Type B pancreatic cell (in vitro differentiated cells): ENCODE measurements at places on chromosomes 3 and 15. TPM values are rescaled to one million over a fixed set of nuclear protein-coding genes. Genes with fewer than 3 reads are reported as not detected.
A peak's percentile ranks its signal among the peaks of the same experiment; 100 is the strongest.

Gene SLC22A14
- 0.29 TPM in 1 of 2 replicates, not detected in the other for total RNA-seq

Gene CATSPER2
- 5.1 and 9.1 TPM in 2 replicates for total RNA-seq

Gene ADAMTSL3
- 1.9 and 2.4 TPM in 2 replicates for total RNA-seq

DNA sequence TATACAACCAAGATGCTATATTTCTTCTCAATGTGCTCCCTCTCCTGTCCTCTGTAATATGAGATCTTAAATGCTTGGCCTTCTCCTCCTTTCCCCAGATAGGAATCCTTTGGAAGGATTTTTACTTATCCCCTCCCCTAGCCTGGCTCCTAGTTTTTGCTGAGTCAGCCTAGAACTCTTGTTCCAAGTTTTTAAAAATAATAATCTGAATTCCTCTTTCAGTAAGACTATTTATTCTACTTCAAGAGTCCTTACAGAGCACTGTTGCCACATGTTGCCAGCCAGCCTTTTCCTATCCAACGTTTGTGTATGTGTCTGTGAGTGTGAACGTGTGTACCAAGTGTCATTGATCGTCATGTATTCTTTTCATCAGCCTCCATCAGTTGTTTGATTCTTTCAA, 11.0 kb upstream of the KCNMB2 start:
- no peak overlapping the region for H3K27ac ChIP-seq
- DNase-seq = no peak
- peaks cover 10% of the 10 kb centered on the region for H3K4me1 ChIP-seq

GRCh38 chr15:92822216-92823144, 77.6 kb upstream of the CHD2 start:
- peak overlapping the region; percentile 69 for H3K4me3 ChIP-seq
- peak overlapping the region; percentile 100 for H3K27ac ChIP-seq
- DNase-seq = no peak
- no peaks in the 10 kb centered on the region for H3K27me3 ChIP-seq

DNA sequence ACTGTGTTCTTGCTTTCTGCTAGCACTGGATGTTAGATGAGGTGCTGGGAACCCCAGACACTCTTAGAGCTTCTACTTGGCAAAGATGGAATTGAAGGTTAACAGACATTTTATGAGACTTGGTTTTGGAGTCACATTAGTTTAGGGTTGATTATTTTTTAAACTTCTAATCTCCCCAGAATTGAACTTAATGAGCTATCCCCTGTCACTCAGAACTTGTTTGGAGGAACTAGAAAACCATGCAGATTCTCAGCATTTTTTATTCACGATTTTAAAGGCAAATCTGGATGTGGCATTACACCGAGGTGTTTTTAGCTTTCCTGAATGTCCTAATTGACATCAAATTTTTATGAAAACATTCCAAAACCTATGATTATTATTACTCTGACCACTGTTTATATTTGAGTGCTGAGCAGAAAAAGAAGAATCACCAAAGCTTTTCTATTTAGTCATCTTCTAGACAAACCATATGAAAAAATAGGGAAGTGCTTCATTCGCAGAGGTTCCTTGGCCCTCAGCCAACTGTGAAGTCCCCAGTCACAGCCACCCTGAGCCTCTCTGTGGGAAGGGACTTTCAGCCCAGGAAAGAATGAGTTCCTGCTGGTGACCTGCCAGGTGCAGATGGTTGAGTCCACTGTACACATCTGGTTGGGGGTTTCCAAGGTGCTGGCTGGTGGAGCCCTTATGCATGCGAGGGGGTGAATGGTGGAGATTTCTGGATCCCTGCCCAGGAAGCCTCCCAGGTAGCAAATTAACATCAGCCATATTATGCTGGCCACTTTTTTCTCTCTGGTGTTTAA, 196.0 kb upstream of the TOPAZ1 start:
- no peak overlapping the region for H3K27ac ChIP-seq
- H3K36me3 ChIP-seq = no peaks in the 10 kb centered on the region
- peaks cover 5% of the 10 kb centered on the region for H3K4me1 ChIP-seq
- no peaks in the 10 kb centered on the region for H3K27me3 ChIP-seq
- no peak for DNase-seq

GRCh38 chr3:52345521-52346109, 29.5 kb downstream of the DNAH1 start:
- H3K4me3 ChIP-seq = no peak overlapping the region
- DNase-seq = no peak
- no peak overlapping the region for H3K27ac ChIP-seq
- H3K4me1 ChIP-seq = peaks cover 3% of the 10 kb centered on the region

- H3K4me1 ChIP-seq = peaks cover 5% of the 10 kb centered on the region
- no peaks in the 10 kb centered on the region for H3K27me3 ChIP-seq
- no peak overlapping the region for H3K27ac ChIP-seq
- no peaks in the 10 kb centered on the region for H3K36me3 ChIP-seq
- no peak for DNase-seq
Measured at GRCh38 chr3:174363256-174363655, 495.9 kb upstream of the NAALADL2 start.

GRCh38 chr3:32180141-32180784, 58.2 kb upstream of the CMTM8 start:
- no peaks in the 10 kb centered on the region for H3K36me3 ChIP-seq
- no peaks in the 10 kb centered on the region for H3K27me3 ChIP-seq
- H3K27ac ChIP-seq = no peak overlapping the region
- peaks cover 18% of the 10 kb centered on the region for H3K4me1 ChIP-seq

- no peak overlapping the region for H3K4me3 ChIP-seq
- DNase-seq = no peak
- no peak overlapping the region for H3K27ac ChIP-seq
Measured at GRCh38 chr3:57012847-57013246, 47.6 kb upstream of the SPATA12 start.

DNA sequence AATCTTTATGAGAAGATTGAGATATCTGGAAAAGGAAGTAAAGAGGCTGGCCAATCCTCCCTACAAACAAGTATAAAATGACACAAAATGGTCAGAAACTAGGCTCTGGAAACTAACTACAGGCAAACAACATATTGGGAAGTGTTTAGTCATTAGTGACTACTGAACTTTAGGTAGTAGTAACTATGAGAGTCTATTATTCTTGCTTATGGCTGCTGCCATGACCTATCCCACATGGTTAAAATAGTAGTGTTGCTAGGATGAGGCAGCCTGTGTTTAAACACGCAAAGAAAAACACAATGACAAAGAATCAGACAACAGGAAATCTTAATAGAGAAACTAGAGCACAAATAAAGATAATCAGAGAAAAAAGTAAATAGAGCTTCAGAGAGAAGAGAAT, 67.9 kb downstream of the RFX7 start:
- H3K4me3 ChIP-seq = no peak overlapping the region
- no peaks in the 10 kb centered on the region for H3K27me3 ChIP-seq
- no peak for DNase-seq

GRCh38 chr15:33148129-33148751, 46.3 kb downstream of the FMN1 start:
- peaks cover 20% of the 10 kb centered on the region for H3K36me3 ChIP-seq
- H3K4me3 ChIP-seq = no peak overlapping the region
- DNase-seq = no peak
- no peak overlapping the region for H3K27ac ChIP-seq
- no peaks in the 10 kb centered on the region for H3K27me3 ChIP-seq
